ENCODE measurements at places on chromosomes 2 and 18.

- DNase-seq: no peak
These were observed 301.3 kb upstream of the RAB12 start for GRCh38 chr18:8307960-8308359.

DNA sequence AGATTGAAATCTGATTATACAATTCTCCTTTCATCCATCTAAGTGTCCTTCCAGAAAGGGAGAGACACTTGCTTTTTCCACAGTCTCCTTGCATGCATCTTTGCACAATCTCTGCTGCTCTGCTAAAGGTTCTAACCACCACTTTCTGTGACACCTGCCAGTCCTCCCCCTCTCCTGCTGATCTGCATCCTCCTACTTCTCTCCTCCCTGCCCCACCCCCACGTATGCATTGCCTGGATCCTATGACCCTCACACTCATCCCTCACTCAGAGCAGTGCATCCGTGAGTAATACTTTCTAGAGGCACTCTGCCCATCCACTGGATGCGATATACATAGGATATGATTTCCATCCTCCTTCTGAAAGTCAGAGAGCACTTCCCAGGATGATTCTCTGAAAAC lies 27.7 kb upstream of the TRAPPC8 start:
- DNase-seq: no peak

- DNase-seq: no peak
These were observed 1.1 kb downstream of the ZNF513 start for GRCh38 chr2:27379383-27379835.

DNA sequence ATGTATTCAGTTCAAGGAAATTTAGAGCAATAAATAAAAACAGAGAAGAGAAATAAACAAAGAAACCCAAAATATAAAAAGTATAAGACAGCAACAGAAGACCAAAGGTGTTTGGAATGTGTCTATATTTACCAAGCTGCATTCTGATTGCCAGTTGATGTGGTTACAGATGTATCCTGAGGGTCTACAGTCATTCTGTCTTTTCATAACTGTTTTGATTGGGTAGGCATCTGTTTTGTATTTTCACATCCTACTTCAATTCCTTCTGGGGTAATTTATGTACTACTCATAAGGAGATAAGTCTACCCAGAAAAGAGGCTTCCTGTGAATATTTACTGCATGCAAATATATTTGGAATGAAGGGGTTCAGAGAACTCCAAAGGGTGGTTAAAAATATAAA lies 596.8 kb upstream of the GCFC2 start:
- DNase-seq: no peak

DNA sequence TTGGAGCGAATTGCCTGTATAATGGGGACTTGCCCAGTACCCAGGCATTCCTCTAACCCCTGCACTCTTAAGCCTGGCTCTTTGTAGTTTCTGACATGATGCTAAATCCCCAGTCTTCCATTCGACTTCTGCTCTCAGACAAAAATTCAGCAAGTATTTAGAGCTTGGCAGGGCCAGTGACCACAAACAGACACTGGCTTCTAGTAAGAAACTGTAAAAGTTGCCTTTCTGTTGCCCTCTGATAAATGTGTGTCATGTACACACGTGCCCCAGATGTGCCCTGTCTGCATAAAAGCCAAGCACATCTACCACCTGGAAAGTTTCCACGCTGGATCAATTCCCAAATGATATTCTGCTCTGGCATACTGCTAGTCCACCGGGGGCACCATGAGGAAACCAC lies 18.0 kb downstream of the PAX3 start:
- no peak for DNase-seq

DNA sequence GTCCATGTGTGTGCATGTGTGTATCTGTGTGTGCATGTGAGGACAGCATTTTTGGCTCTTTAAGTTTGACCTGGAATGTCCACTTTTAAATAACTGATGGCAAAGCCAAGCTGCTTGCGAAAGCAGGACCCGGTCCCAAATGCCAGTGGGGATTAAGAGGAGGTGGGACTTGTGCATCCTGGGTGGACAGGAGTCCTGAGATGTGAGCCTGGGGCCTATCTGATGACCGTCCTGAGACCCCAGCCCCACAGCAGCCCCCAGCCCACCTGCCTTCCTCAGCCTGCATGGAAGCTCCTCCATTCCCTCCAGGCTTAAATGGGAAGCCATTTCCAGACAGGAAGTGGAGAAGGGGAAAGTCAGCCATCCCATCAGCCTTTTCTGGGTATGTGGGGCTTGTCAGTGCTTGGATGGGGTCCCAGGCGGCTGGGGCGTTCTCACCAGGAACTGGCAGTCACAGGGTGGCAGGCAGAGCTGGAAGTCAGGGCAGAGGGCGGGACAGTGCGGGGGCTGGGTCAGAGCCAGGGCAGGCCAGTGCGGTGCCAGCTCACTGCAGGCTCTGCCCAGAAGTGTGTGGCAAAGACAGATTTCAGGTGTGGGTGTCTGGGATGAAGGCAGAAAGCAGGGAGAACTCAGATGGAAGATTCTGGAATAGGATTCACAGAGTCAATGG lies 117.8 kb downstream of the ACKR3 start:
- DNase-seq: no peak

GRCh38 chr2:1817256-1818051 lies 73.1 kb upstream of the PXDN start:
- DNase-seq: peak; percentile 85

GRCh38 chr18:76697441-76697901 lies 124.9 kb upstream of the ZNF236 start:
- no peak for DNase-seq

- no peak for DNase-seq
These were observed 391.7 kb upstream of the CYRIA start for GRCh38 chr2:17057109-17058017.

GRCh38 chr2:219009294-219009693 lies 16.1 kb upstream of the CRYBA2 start:
- no peak for DNase-seq

DNA sequence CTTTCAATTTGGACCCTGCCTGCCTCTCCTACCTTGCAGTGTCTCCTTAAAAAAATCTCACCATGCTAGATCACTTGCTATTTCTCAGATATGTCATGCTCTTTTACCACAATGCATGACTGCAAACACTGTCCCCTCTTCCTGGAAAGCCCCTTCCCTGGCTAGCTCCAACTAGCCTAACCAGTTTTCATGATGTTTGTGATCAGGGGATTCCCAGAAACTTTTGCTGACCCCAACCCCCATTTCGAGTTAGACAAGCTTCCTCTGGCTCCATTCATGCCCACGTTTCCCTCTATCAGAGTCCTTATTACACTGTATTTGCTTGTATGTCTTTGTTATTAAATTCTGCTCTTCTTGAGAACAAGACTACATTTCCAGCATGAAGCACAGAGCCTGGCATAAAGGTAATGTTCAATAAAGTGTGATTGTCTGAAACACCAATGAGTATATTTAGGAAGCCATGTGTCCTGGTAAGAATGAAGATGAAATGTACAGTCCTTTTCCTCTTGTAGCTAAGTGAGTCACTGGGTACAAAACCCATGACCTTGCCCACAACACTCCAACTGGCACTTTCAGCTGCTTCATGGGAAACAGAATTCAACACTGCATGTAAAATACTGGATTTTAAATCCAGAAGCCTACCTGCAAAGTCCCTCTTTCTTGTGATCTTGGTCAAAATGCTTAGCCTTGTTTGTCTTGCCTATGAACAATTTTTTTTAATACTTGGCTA lies 62.0 kb upstream of the ATL2 start:
- no peak for DNase-seq

DNA sequence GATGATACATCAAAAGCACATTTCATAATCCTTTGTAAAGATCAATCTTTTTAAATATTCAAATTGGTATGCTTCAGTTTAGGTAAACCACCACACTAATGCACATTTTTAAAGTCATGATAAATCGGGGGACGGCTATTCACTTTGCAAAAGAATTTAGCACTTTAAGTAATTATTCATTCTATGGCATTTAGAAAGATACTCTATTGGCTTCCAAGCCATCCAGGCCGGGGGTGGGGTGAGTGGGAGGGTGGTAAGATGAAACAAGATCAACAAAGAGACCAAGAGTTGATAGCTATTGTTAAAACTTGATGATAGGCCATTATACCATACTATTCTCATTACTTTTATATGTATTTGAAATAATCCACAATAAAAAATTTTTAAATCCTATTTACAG lies 41.0 kb downstream of the EPG5 start:
- no peak for DNase-seq

DNA sequence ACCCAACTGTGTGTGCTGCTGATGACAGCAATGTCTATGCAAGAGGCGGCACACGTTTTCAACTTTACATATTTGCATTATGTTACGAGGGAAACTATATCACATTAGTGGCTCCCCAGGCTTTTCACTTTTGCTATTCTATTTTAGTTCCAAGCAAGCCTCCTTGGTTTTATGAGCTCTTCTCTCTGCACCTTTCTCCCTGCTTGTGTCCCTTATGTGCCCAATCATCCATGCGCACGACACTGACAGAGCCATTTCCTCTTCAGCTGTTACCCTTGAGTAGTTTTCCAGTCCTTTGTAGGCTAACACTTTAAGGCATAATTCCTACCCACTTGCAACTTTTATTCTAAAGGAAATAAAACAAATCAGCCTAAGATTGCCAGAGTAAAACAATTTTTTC lies 154.3 kb downstream of the TCF4 start:
- no peak for DNase-seq

GRCh38 chr2:176652300-176653182 lies 383.3 kb downstream of the MTX2 start:
- DNase-seq: peak; percentile 43

- DNase-seq: no peak
These were observed 38.1 kb downstream of the PIK3C3 start for GRCh38 chr18:41993151-41993550.

GRCh38 chr2:97751752-97752151 lies 38.4 kb downstream of the ZAP70 start:
- no peak for DNase-seq

DNA sequence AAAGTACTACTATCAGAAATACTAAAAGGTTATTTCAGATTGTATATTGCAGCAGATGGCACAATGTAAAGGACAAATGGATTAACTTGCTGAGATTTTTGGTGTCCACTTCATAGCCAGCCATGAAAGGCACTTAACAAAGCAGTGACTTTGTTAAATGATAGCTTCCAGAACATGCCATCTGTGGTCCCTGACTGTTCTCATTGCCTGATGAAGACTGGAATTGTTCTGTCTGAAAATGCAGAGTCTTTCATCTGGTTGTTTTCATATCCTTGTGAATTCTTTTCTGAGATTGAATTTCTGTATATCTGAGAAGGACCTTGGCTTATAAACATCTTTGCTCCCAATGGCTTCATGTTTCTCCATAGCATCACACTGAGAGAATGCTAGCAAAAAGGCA lies 44.4 kb upstream of the LRRTM1 start:
- DNase-seq: no peak

- DNase-seq: no peak
These were observed 132.5 kb downstream of the NDUFA10 start for GRCh38 chr2:239892441-239893235.

DNA sequence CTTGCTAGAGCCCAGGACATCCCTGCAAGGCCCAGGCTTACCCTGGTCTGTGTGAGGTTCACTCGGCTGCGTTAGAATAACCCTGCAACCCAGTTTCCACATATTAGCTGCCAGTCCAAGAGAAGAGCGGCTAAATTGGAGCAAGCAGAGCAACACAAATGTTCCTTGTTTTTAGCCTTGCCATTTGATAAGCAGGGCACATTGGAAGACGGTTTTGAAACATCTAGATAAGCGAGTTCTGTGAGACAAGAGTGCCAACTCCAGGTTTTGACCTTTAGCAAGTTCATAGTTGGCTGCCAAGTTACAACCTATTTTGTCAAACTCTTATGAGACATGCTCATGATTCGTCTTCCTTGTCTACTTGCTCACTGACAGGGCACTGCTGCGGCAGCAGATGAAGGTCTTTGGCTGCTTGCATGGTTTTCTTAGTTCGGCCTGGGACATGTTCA lies 23.5 kb downstream of the DPP4 start:
- no peak for DNase-seq

- DNase-seq: no peak
These were observed 27.5 kb downstream of the SOS1 start for GRCh38 chr2:39093218-39093898.

- DNase-seq: no peak
These were observed 34.0 kb downstream of the EML6 start for GRCh38 chr2:54757500-54757899.

- no peak for DNase-seq
These were observed 30.4 kb downstream of the MTHFD2 start for GRCh38 chr2:74228772-74229171.

DNA sequence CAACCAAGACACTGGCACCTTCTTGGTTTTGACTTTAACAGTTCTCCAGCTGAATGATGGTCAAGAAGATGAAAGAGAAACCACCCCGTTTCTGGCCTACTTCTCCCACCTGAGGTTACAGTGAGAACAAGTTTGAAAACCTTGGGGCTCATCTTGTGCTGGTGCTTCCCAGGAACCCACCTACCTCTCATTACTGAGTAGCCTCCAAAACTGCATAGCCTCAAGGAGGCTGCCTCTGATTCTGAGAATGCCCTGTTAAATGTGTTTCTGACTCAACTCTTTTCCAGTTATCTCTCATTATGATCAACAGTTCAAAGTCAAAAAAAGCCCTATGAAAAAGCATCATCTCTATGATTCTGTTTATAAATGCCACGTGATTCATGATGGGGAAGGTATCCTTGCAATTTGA lies 121.9 kb downstream of the CACNB4 start:
- DNase-seq: no peak

- no peak for DNase-seq
These were observed 3.4 kb downstream of the MBD1 start for GRCh38 chr18:50277942-50278341.

- peak; percentile 20 for DNase-seq
These were observed 70.0 kb upstream of the ATP5MC3 start for GRCh38 chr2:175251425-175252041.

DNA sequence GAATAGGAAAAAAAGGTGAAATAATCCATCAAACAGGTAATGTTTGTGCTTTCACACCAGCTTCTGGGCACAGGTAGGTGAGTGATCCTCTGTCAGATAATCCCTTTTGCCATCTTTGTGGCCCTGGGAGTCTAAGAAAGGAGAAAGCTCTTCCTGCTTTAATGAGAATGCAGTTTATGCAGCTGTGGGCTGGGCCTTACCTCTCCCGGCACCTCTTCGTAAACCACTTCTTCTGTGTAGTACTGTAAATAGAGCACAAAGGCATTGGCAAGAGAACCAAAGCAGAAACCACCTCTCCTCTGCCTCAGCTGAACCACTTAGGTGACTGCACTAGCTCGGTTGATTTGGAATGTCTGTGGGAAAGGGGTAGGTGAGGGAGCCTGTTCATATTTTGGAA lies 4.9 kb downstream of the NEB start:
- DNase-seq: no peak

GRCh38 chr18:998936-999335 lies 94.3 kb downstream of the ADCYAP1 start:
- no peak for DNase-seq

Data from urothelium cell line (cell line).